ENCODE measurements at places on chromosomes 12 and 14. TPM values are rescaled to one million over a fixed set of nuclear protein-coding genes. Genes with fewer than 3 reads are reported as not detected.

DNA sequence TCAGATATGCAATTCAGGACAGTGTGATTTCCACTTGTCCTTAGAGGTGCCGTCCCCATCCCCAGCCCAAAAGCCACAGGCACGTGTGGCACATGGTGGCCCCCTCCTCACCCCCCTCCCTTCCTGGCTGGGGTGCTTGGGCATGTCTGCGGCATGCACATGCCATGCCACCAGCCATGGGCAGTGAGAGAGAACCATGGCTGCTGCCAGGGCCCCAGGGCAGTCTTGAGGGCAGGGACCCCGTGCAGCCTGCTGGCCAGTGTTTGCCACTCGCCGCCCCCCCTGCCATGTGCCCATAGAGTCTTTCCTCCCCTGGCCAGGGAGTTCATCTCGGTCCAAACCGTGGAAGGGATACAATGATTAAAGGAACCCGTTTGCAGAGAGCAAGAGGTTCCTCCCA lies 41.5 kb downstream of the TNFAIP2 start:
- DNase-seq: no peak

LGR5 gene
- 0.06 TPM for polyA plus RNA-seq

GRCh38 chr14:81263777-81264410 lies 43.1 kb upstream of the GTF2A1 start:
- no peak for DNase-seq

DAAM1 gene
- 22.8 TPM for polyA plus RNA-seq

GRCh38 chr14:106141242-106142220 lies 615.1 kb downstream of the TMEM121 start:
- DNase-seq: no peak

DNA sequence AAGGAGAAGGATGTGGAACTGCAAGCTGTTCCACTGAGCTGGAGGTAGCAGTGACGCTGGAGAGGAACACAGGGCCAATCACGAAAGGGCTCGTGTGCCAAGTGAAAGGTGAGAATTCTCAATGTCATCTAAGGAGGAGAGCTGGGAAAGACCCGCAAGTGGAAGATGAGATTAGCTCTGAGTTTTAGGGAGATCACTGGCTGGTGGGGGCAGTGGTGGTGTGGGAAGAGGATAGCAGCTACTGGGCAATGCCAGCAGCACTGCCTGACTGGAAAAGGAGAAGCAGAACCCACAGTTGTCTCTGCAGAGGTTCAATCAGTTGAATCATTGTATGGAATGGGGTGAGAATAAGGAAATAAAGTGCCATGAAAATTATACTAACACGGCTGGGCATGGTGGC lies 27.8 kb downstream of the SLC25A47 start:
- no peak for DNase-seq

ERG28 gene
- 13.7 TPM for polyA plus RNA-seq

LRRC43 gene
- 0.07 TPM for polyA plus RNA-seq

- DNase-seq: no peak
Measured at GRCh38 chr14:105926373-105927095, 400.2 kb downstream of the TMEM121 start.

- DNase-seq: no peak
Measured at GRCh38 chr14:88727057-88727456, 65.7 kb downstream of the EML5 start.

- no peak for DNase-seq
Measured at GRCh38 chr14:52602131-52602530, 49.5 kb downstream of the GPR137C start.

CMTM5 gene
- polyA plus RNA-seq: 2.9 TPM

DNA sequence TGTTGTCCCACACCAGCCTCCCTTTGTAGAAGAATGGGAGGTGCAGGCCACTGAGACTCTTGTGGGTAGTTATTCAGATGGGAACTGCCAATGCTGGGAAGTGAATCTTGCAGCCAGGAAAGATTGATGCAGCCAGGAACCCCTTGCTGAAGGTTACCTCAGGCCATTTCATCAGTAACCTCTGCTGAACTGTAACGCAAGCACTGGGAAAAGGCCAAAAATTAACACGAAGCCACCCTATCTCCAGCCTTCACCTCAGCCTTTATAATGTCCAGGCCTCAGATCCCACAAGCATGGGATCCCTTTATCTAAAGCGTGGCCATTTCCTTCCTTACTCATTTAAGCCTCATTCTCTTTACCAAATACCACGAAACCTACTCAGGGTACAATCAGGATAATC lies 211.1 kb downstream of the SPTSSA start:
- DNase-seq: no peak
